ENCODE measurements at places on chromosomes 6 and 20.

DNA sequence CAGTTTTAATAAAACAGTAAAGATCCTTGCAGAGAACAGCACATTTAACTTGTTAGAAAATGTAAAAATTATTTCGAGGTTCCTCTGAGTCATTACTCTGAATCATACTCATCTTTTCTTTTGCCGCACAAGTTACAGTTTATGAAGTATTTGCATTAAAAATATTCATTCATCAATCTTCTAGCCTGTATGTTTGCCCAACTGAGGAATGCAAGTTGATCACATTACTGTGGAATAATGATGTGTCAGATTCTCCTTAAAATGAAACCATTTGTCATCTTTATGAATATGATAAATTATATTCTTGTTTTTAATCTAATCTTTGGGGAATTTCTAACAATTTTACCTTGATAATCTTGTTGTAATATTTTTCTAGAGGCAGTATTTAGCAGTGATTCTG is 340.4 kb upstream of the OPRM1 start:
- DNase-seq, result no peak

DNA sequence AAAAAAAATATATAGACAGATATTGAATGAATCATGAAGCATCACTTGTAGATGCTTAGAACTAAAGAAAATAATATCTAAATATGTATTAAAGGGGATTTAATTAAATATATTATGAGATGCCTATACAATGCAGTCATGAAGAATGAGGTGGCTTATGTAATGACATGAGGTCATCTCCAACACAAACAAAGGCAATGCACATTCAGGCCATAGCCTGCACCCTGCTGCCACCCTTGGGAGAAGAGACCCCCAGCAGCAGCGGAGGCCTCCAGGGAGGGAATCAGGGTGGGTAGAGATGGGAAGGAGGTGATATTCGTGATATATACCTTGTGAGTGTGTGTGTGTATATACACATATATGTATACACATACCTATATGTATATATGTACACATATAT is 26.4 kb upstream of the SSTR4 start:
- DNase-seq, result no peak

GRCh38 chr20:37393863-37394542 is 48.1 kb downstream of the SRC start:
- DNase-seq, result no peak

- no peak for DNase-seq
Measured at GRCh38 chr6:116859264-116859663, 17.8 kb upstream of the RFX6 start.

GRCh38 chr20:52035977-52036376 is 155.6 kb downstream of the ZFP64 start:
- no peak for DNase-seq

- no peak for DNase-seq
Measured at GRCh38 chr6:15426395-15426794, 180.5 kb downstream of the JARID2 start.

DNA sequence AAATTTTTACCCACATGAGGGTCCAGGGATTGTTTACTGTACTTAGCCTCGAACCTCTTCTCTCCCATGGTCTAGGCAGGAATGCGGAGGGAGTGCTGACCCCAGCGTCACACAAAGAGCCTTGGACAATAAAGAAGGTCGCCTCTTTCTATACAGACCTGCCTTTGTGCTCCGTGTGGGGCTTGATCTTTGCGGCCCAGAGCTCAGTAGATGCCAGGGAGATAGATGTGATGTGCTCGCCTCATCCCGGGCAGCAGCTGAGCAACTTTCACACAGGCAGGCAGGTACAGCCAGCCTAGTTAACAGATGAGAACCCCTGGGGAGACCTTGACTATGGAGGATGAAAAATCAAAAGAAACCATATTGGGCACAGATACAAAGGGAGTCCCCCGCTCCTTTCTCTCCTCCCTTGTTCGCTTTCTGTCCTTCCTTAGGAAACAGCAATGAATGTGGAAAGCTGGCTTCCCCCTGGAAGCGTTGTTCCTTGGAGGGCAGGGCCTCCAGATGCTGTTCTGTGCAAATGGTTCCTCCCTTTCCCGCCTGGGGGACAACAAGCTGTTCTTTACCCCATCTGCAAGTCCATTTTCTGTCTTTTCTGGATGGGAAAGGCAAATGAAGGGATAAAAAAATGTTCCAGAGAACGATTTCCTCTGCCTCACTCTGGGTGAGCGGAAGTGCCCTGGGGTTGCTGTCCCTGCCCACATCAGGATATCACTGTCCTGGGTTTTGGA is 128.3 kb downstream of the OLIG3 start:
- DNase-seq, result no peak

- peak; percentile 32 for DNase-seq
Measured at GRCh38 chr6:79868098-79868722, 79.1 kb downstream of the ELOVL4 start.

- DNase-seq, result peak; percentile 65
Measured at GRCh38 chr6:158817728-158818580, 1.2 kb downstream of the EZR start.

DNA sequence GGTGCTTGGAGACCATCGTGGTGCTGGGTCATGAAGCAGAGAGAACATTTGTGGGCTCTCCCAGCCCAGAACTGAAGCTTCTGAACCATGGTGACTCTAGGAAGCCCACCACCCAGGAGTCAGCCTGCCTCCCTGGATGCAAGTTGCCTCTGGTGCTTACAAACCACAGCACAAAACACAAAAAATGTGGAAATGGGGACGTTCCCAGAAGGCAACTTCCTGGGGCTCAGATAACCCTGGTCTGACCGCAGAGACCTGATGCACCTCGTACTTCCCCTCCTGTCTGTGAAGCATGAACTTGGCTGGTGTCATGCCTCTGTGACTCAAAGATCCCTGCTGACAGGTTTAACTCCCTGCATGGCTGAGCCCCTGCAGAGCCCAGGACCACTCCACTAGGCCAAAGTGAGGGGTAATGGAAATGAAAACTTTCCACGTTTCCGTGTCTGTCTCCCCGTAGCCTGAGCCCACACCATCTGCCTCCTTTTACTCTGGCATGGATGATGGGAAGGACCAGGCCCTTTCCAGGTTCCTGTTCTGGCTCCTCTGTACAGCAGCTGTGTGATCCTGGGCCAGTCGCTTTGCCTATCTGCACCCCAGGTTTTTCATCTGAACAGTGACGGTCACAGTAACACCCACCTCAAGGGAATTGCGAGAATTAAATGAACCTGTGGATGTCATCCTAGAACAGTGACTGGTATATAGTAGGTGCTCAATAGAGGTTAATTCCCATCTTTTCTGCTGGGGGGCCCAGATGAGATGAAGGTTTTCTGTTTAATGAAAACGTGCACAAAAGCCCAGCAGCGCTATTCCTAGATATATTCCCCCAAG is 57.7 kb downstream of the PPP1R16B start:
- no peak for DNase-seq

- DNase-seq, result no peak
Measured at GRCh38 chr6:122709922-122710512, 69.5 kb upstream of the FABP7 start.

GRCh38 chr20:51531141-51531710 is 11.3 kb downstream of the NFATC2 start:
- DNase-seq, result no peak

DNA sequence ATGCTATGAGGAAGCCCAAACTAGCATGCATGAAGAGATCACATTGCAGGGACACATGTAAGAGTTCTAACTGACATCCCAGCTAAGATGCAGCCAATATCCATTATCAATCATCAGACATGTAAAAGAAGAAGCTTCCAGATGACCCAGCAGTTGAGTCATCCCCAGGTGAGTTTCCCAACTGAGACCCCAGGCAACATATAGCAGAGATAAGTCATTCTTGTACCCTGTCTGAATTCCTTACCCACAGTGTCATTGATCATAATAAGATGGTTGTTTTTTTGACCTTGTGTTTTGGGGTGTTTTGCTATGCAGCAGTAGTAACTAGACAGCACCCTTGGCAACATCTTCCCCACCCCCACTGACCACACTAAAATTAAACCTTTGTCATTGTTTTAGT is 18.9 kb downstream of the SIRPD start:
- no peak for DNase-seq

DNA sequence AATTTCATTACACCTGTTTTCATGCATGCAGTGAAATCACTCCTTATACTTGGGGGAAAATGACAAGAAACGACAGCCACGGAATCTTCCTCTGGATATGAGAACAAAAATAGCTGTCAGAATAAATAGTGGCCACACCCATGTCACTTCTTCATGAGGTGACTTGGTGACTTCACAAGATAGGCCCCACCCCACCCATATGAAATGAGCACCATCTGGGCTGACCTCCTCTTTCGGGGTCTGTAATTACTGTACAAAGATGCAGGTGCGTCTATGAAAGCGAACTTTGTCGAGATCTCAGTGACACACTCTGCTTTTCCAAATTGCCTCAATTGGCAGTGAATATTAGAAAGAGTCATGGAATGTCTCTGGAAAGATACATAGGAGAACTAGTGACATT is 184.2 kb upstream of the CCN2 start:
- no peak for DNase-seq

GRCh38 chr6:55474382-55474781 is 104.6 kb downstream of the HMGCLL1 start:
- DNase-seq, result no peak

- no peak for DNase-seq
Measured at GRCh38 chr6:164897523-164898235, 411.7 kb downstream of the C6orf118 start.

DNA sequence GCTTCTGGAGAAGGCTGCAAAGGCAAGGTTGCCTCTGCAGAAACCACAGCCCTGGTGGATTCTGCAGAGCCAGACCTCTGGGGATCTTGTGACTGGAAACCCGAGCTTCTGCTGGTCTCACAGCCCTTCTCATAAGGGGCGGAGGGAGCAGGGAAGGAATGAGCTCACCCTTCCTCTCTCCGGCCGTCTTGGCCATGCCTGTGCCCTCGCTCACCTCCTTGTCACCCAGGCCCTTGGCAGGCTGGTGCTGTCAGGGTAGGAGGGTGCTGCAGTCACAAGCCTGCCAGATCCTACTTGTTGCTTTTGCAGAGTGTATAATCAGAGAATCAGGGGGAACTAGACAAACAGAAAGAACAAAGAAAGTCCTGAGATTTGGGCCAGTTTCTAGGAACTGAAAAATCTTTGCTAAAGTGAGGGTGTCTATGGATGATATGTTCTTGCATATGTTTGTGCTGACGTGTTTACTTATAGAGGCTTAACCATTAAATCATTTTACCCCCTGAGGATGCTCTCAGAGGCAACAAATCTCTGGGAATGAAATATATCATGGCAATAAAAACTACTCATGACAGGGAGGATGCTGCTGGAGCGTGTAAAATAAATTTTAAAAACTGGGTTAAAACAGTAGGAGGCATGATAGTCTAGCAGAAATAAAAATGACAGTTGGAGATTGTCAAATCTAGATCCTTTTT is 244.9 kb upstream of the SOX4 start:
- no peak for DNase-seq

GRCh38 chr6:19270616-19271015 is 566.6 kb upstream of the ID4 start:
- no peak for DNase-seq

- DNase-seq, result no peak
Measured at GRCh38 chr6:136592930-136593673, 42.9 kb upstream of the MAP7 start.

DNA sequence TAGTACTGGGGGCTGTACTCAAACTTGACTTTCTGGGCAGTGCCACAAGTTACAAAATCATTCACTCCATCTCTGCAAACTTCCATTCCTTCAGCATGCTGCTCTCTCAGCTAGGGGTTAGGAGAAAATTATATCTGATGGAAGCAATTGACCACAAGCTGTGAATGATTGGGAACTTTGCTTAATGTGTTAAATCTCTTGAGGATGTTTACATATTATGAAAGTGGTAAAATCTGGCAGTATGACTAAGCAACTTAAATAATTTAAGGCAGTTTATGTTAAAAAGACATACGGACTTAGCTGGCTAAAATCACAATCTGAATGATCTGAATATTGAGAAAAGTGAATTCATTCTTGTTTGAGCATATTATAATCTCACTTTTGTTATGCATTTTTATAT is 415.0 kb downstream of the PHF3 start:
- DNase-seq, result no peak

GRCh38 chr6:129709196-129709768 is 695 bp downstream of the ARHGAP18 start:
- DNase-seq, result no peak

DNA sequence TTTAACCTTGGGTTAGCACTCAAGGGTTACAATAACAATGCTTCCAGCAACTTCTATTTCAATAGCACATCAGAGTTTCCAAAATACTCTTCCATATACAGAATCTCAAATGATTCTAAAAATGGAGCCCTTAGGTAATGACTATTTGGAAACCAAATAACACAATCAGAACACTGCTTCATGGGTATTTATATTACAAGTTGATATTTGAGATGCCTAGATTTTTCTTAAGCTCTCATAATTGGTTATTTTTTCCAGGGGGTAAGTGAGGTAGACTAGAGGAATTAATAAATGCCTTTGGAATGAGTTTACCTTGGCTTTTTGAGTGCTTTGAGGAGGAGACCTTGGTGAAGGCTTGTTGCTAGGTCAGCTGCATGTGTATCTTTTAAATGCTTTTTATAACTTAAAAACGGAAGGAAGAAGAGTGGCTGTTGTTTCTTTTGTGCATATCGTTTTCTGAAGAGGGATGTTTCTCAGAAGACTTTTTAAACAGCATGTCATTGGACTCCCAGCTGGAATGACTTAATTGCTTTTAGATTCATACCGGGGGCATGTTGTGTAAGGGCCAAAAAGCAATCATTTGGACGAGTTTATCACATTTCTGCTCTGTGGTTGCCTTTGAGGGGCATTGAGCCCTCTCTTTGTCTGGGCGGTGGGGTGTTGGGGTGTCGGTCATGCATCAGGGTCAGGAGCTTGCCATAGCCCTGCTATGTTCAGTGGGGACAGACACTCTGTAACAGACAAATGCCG is 186.0 kb downstream of the DTNBP1 start:
- no peak for DNase-seq

GRCh38 chr20:36501367-36502006 is 39.8 kb upstream of the MYL9 start:
- DNase-seq, result no peak

- DNase-seq, result no peak
Measured at GRCh38 chr6:73508776-73509175, 12.1 kb downstream of the EEF1A1 start.

GRCh38 chr6:113258771-113259170 is 598.4 kb upstream of the MARCKS start:
- DNase-seq, result no peak

DNA sequence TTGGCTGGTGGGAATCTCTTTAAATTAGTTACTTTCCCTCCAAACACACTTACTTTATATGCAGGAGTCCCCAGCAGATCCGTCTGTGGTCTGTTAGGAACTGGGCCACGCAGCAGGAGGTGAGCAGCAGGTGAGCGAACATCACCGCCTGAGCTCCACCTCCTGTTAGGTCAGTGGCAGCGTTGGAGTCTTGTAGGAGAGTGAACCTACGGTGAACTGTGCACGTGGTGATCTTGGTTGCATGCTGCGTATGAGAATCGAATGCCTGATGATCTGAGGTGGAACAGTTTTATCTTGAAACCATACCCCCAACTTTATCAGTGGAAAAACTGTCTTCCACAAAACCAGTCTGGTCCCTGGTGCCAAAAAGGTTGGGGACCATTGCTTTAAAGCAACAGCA is 5.0 kb downstream of the SERPINB6 start:
- no peak for DNase-seq

Measured in head of caudate nucleus (tissue), 42 donors.